ENCODE measurements at places on chromosomes 7 and 10.

- no peak for DNase-seq
Measured at GRCh38 chr7:83520726-83521125, 128.2 kb downstream of the SEMA3E start.

DNA sequence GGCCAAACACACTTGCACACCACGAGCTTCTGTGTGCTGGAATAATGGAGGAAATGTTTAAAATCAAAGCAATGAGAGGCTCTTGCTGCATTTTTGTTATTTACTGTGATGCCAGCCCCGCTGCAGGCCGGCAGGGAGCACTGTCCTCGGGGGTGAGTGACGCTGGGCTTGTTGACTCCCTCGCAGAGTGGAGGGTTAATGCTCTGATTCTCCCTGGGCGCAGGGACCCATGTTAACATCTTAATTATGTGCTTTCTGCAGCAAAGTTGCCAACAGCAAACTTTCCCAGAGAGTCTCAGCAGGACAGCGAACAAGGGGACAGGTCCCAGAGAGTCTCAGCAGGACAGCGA lies 22.9 kb downstream of the SCART1 start:
- DNase-seq, result no peak

- DNase-seq, result no peak
Measured at GRCh38 chr10:28984431-28984830, 304.4 kb upstream of the LYZL1 start.

DNA sequence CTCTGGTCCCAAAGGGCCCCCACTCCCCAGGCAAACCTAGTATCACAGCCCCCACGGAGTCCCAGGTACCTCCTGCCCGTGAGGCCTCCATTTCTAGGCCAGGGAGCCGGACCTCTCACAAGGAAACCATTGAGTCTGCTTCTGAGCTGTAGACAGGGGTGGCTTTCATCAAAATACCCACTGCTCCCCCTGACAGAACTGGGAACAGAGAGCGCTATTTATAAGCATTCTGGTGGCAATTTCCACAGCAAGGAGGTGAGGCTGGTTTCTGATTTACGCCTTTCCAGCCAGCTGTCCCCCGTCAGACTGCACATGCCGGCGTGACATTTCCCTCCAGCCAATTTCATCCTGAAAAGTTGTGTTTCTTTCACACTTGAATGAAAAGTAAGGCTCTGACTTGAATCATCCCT lies 407.5 kb upstream of the PRKCQ start:
- DNase-seq, result no peak

- no peak for DNase-seq
Measured at GRCh38 chr7:92840316-92840715, 3.9 kb upstream of the CDK6 start.

DNA sequence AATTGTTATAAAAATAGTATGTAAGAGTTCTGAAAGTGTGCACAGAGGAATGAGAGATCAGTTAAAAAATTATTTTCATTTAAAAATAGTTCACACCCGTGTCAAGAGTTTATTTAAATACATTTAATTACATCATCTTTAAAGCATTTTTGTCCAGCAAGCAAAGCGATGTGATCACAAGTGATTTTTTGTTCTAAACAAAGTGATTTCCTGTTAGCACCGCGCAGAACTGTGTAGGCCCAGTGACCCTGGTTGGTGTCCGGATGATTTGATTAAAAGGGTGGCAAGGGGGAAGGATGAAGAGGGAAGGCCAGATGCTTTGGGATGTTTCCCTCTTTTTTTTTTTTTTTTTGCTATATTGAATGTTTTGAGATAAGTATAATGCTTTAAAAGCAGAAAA lies 227.8 kb upstream of the PITRM1 start:
- no peak for DNase-seq

- no peak for DNase-seq
Measured at GRCh38 chr7:155458878-155459699, 1.2 kb downstream of the EN2 start.

GRCh38 chr10:96427291-96427690 lies 68.5 kb upstream of the OPALIN start:
- DNase-seq, result no peak

DNA sequence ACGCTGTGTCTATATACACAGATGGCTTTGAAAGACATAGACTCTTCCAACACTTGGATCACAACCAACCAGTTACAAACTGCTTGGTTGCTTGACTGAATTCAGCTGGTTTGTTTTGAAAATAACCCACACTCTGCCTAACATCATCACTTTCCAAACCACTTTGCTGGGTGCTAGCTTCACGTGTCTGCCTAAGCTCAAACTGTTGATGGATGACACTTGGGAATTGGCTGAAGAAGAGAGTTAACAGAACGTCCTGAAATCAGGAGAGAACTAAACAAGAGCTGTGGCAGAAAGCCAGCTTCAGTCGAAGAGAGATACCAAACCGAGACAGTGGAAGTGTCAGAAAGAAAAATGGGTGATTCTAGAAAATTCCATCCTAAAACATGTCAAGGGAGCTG lies 420.8 kb upstream of the AUTS2 start:
- DNase-seq, result no peak

GRCh38 chr10:101069441-101069840 lies 7.7 kb downstream of the KAZALD1 start:
- DNase-seq, result no peak

DNA sequence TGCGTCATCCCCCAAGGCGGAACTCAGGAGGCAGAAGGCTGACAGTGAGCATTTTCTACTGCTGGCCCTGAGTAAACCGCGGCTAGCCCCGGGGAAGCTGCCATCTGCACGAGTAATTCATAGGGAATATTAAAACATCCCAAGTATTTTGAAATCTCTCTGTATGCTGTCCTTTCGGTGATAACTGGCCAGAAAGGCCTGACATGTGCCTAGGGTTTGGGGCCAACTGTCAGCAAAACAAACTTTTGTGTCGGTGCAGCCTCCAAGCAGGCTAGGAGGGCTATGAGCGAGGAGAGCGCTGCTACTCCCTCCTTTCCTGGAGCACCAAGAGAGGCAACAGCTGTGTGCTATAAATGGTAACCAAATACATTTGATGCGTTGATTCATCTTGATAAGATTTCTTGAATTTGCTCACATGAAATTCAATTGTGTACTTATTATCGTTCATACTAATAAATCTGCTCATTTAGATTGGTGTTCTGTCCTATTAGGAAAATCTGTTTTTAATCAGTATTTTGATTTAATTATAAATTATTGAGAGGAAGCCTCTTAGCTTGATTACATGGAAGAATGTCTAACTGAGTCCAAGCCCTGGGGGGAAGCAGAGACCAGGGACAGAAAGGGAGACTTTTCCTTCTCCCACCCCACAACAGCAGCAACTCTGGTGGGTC lies 124.4 kb upstream of the NPS start:
- DNase-seq, result no peak

DNA sequence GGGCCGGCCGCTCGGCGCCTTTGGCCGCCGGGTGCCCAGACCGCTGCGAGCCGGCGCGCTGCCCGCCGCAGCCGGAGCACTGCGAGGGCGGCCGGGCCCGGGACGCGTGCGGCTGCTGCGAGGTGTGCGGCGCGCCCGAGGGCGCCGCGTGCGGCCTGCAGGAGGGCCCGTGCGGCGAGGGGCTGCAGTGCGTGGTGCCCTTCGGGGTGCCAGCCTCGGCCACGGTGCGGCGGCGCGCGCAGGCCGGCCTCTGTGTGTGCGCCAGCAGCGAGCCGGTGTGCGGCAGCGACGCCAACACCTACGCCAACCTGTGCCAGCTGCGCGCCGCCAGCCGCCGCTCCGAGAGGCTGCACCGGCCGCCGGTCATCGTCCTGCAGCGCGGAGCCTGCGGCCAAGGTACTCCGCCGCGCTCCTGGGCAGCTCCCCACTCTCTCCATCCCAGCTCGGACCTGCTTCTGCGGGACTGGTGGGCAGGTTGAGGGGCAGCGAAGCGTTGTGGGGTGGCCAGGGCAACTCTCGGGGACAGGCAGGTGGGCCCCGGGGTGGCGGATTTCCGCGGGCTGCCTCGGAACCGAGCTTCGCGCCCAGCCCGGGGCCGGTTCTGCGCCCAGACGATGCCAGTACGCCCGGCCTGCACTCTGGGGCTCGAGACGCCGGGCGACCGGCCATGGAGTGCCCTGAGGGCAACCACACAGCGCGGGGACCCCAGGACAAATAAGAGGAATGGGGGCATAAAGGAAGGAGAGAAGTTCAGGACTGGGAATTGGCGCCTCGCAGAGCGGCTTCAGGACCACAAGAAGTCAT lies 578 bp downstream of the HTRA1 start:
- DNase-seq, result no peak

GRCh38 chr10:124064676-124065075 lies 28.7 kb downstream of the CHST15 start:
- DNase-seq, result no peak

- DNase-seq, result no peak
Measured at GRCh38 chr10:122273966-122274545, 3.0 kb downstream of the BTBD16 start.

DNA sequence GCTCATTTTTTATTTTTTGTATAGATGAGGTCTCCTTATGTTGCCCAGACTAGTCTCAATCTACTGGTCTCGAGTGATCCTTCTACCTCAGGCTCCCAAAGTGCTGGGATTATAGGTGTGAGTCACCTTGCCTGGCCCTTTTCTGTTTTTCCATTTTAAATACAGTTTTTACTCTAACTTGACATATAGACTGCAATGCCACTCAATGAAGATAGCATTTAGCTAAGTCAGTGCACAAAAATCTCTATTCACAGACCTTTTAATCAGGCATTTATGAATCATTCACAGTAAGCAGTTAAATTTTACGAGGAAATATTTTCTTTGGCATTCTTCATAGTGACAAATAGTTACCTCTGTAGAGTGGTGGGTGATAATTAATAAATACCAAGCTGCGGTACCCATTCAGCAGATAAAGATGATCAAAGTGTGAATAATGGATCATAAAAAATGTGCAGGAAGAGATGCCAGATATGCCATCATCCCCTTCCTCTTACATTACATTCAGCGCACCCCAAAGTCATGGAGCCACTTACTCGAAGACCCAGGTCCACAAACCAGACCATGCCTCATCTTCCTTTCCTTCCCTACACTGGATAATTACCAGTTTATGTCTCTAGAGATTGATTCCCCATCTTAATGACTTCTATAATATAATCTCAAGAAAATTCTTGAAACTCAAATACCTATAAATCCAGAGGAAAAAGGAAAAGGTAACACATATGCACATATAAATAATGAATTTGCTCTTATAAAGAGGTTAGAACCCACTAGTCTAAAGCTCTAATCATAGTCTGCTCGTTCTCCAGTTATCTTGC lies 56.0 kb downstream of the UBE2H start:
- DNase-seq, result no peak

GRCh38 chr7:54556121-54556520 lies 13.9 kb downstream of the VSTM2A start:
- no peak for DNase-seq

GRCh38 chr7:44752822-44753221 lies 4.2 kb downstream of the ZMIZ2 start:
- DNase-seq, result no peak

DNA sequence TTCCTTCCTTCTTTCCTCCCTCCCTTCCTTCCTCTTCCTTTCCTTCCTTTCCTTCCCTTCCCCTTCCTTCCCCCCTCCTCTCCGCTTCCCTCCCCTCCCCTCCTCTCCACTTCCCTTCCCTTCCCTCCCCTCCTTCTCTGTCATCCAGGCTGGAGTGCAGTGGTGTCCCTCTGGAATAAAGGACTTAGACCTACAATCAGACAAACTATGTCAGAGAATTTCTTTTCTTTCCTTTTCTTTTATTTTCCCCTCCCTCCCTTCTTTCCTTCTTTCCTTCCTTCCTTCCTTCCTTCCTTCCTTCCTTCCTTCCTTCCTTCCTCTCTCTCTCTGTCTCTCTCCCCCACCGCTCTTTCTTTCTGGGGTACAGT lies 242.2 kb downstream of the GATA3 start:
- no peak for DNase-seq

DNA sequence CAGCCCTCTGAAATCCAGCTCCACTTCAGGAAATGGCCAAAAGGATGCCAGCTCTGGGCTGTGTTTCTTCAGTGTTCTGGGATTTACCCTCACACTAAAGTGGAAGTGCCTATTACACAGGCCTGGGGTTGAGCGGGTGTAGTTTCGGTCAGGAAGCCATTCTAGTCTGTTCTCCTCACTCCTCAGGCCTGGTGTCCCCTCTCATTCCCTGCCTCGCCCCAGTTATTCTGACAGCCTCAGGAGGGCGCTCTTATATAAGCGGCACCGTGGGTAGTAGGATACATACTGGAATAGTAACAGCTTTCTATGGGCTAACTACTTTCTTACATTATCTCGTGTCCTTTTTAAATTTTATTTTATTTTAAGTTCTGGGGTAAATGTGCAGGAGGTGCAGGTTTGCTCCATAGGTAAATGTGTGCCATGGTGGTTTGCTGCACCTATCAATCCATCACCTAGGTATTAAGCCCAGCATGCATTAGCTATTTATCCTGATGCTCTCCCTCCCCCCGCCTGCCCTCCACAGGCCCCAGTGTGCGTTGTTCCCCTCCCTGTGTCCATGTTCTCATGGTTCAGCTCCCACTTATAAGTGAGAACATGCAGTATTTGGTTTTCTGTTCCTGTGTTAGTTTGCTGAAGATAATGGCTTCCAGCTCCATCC lies 12.2 kb upstream of the LGI1 start:
- no peak for DNase-seq

DNA sequence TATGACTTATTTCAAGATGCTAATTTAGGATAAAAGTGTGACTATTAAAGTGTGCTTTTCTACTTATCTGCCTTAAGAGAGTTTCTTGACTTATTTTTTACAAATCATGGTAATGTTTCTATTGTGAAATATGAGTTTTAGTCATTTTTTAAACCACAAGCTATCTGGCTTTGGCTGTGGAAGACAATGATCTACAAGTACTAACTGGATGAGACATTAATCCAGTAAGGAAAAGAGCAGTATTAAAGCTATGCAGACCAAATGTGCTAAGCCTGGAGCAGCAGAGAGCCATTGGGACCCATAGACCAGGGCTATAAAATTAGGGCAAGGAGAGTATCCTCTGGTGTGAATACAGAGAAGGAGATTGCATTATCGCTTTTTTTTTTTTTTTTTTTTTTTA lies 92.4 kb downstream of the SEMA3A start:
- DNase-seq, result no peak

DNA sequence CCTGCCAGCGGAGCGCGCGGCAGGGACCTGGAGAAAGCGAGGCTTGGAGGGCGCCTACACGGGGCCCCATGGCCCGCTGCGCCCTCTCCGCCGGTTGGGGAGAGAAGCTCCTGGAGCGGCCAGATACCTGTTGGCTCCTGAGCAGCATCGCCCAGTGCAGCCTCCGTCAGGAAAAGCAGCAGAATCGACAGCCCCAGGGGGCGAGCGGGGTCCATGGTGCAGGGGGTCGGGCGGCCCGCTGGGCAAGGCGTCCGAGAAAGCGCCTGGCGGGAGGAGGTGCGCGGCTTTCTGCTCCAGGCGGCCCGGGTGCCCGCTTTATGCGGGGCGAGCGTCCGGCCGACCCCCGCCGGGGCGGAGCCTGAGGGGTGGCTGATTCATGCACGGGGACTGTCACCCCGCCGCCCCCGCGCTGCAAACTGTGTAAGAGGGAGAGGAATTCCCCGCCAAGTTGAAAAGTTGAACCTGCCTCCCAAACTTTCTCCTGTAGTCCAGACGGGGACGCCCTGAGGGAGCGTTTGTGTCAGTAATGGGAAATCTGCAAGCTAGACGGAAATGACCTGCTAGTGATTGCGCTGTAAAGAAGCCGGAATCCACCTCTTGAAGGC lies at the start of gene TFPI2:
TFPI2 (minus strand) TSS at position 290 of the 605 bp plus-strand sequence; CDS start at position 215, 75 bp downstream.
- DNase-seq, result no peak

- no peak for DNase-seq
Measured at GRCh38 chr7:17680026-17680425, 260.3 kb downstream of the SNX13 start.

GRCh38 chr7:37194943-37195342 lies 253.7 kb downstream of the ELMO1 start:
- DNase-seq, result no peak
